ENCODE measurements at places on chromosomes 3 and 15. TPM values are rescaled to one million over a fixed set of nuclear protein-coding genes. Genes with fewer than 3 reads are reported as not detected.
A peak's percentile ranks its signal among the peaks of the same experiment; 100 is the strongest.

- H3K4me1 ChIP-seq: no peaks in the 10 kb centered on the region
- no peaks in the 10 kb centered on the region for H3K27me3 ChIP-seq
- no peak overlapping the region for H3K4me3 ChIP-seq
- no peak overlapping the region for H3K27ac ChIP-seq
Measured at GRCh38 chr3:175278680-175279079, 419.5 kb downstream of the NAALADL2 start.

The ULK3 gene
- 46.7 TPM for total RNA-seq

DNA sequence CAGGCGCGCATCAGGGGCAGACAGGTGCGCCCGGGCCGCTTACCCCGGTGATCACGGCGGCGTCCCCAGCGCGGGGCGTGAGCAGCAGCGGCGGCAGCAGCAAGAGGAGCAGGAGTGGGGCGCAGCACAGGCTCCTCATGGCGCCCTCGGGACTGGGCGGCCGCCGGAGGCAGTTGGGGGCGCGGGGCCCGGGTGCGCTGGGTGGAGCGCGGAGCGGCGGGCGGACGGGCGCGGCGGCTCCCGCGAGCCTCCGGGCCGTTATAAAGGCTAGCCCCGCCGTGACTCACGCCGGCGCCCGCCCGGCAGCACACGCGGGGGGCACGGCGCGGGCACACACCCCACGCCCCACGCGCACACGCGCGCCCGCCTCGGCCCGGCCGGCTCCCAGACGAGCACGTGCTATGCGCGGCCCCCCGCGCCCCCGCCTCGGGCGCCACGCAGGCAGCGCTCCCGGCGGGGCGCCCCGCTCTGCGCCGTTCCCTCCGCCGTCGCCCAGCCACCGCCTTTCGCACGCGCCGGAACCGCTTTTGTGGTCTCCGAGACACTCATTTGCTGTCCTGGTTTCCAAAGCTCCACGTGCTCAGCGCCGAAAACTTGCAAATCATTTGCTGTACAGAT is at the start of gene PROK2:
Gene PROK2, minus strand, starts transcription at position 235 of the 618 bp plus-strand sequence. Its CDS starts 96 bp downstream, at position 139.
- peaks cover 49% of the 10 kb centered on the region for H3K27me3 ChIP-seq
- no peak within 1 kb of the TSS for H3K27ac ChIP-seq
- peaks cover 3% of the 10 kb centered on the region for H3K4me1 ChIP-seq
- H3K36me3 ChIP-seq: no peaks in the 10 kb centered on the region
- H3K4me3 ChIP-seq: peak within 1 kb of the TSS; percentile 70

- no peak overlapping the region for H3K4me3 ChIP-seq
- no peaks in the 10 kb centered on the region for H3K36me3 ChIP-seq
- no peaks in the 10 kb centered on the region for H3K4me1 ChIP-seq
- no peak for ATAC-seq
- H3K27me3 ChIP-seq: peaks cover 4% of the 10 kb centered on the region
- no peak overlapping the region for H3K27ac ChIP-seq
Measured at GRCh38 chr3:172929451-172929850, 178.9 kb downstream of the ECT2 start.

The ACAD11 gene
- total RNA-seq: 20.2 TPM

DNA sequence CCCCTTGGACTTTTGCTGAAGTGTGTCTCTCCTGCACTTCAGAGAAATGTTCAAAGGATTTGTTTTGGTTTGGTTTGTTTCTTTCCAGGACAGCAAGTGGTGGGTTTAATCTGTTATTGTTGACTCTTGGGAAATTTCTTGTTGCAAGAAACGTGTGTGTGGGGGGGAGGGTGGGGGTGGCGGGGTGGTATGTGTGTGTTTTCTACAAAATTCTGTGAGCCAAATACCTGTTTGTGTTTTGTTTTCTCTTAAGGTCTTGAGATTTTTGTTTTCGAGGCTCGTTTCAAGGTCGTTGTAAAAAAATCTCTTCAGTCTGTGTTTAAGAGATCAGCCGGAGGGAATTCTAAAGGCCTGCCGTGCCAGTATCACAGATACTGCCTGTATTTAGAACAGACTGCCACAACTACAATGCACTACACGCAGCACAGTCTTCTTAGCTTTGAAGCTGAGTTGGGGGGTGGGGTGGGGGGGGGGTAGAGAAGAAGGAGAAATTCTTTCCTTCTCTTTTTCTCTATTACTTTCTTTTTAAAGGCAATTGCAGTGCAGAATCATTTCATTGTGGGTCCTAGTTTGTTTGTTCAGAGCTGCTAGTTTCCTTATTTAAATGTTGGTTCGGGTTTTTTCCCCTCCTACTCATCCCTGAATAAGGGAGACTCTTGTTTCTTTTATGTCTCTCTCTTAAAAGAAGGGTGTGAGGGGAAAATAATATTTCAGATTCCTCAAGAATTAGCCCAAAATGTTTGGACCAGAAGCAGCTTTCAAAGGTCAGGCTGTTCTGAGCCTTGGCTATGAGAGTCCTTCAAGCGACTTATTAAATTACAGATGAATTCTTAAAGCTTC is 1.4 kb upstream of the BCL6 start:
- peaks cover 46% of the 10 kb centered on the region for H3K36me3 ChIP-seq
- no peaks in the 10 kb centered on the region for H3K27me3 ChIP-seq
- peak; percentile 28 for ATAC-seq
- H3K4me1 ChIP-seq: peaks cover 20% of the 10 kb centered on the region
- peak overlapping the region; percentile 100 for H3K27ac ChIP-seq
- H3K4me3 ChIP-seq: peak overlapping the region; percentile 100

DNA sequence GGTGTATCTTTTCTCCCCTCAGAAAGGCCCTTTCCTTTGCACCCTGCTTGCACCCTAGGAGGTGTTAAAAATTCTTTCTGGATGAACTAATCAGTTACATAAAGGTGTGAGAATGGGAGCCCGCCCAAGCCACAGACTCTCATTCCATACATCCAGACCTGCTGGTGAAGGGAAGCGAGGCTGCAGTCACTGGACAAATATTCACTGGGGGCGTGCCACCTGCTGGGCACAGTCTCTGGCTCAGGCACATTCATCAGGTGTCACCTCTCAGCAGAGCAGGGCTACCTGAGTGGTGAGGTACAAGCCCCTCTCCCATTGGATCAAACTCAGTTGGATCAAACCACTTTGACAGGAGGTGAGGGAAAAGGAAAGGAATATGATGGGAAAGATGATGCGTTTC is 52.0 kb downstream of the NTRK3 start:
- no peaks in the 10 kb centered on the region for H3K4me1 ChIP-seq
- peaks cover 13% of the 10 kb centered on the region for H3K27me3 ChIP-seq
- H3K4me3 ChIP-seq: no peak overlapping the region
- no peak overlapping the region for H3K27ac ChIP-seq
- no peak for ATAC-seq

The ENTPD3 gene
- not detected for total RNA-seq

GRCh38 chr3:32442766-32443165 is 51.1 kb downstream of the CMTM7 start:
- peaks cover 48% of the 10 kb centered on the region for H3K4me1 ChIP-seq
- no peak for ATAC-seq
- H3K4me3 ChIP-seq: no peak overlapping the region
- peak overlapping the region; percentile 85 for H3K27ac ChIP-seq
- peaks cover 44% of the 10 kb centered on the region for H3K36me3 ChIP-seq

The ZCWPW2 gene
- 0.22 TPM for total RNA-seq
